ENCODE measurements at places on chromosomes 2 and 18.

DNA sequence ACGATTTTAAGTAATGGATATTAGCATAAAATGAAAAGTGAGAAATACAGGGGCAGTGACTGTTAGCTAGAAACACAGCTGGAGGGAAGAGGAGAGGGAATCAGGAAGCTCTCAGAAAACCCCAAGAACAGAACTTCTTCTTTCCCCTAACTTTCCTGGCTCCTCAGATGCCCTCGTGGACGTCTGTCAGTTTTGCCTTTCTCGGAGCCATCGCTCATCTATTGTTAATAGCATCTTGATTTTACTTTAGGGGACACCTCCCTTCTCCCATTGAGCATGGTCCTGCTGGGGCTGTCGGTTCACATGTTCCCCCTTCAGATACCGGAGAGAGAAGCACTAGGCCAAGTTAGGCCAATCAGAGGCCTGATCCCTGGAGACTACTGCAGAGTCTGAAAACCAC, 2.3 kb upstream of the PLEK start:
- DNase-seq, result no peak

DNA sequence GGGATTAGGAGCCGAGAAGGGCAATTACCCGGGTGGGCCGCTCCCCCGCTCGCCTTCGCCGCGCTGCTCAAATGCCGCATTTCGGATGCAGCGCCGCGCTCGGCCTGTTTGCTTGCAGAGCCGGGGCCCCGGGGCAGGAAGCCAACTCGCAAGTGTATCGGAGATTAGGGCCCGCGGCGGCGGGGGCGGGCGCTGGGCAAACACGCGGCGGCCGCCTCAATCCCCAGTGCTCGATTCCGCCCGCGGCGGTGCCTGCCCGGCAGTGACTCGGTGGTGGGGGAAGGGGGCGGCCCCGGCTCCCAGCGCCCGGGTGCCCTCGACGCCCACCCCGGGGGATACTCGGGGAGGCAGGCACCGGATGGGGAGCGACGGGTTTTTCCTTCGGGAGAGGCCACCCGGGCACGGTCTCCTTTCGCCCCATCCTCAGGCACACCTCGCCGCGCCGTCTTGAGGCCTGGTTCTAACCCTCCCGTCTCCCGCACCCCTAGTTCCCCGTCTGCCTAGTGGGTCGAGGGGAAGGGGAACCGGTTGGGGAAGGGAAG, 26.6 kb upstream of the NOTO start:
- DNase-seq, result peak; percentile 60

GRCh38 chr2:174666845-174667244, 69.2 kb upstream of the WIPF1 start:
- no peak for DNase-seq

GRCh38 chr2:144452989-144453336, 67.0 kb downstream of the ZEB2 start:
- no peak for DNase-seq

DNA sequence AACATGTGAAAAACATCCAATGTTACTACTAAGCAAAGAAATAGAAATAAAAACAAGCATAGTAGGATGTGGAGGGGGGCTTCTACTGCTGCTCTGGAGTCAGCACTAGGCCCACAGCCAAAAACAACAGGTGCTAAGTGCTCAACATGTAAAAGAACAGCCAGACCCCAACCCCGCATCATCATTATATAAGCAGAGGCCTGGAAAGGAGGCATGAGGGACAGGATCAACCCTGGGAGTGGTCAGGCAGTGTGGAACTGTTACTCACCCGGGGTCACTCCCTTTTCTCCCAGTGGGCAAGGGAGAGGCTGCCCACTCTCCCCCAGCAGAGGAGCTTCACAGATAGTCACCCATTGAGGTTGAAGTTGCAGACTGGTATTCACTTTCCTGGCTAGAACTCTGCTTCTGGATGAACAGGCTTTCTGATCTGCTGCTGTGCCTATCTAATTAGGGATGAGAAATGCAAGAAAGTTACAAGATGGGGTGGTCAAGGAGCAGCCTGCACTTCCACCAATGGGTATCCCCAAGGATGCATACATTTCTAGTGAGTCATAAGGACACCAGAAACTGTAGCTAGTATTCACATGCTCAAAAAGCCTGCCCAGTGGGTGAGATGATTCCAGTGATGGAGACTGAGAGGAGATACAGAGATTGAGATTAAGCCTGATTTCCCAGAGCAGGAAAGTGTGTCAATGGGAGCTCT, 480.1 kb upstream of the TCF4 start:
- DNase-seq, result no peak

DNA sequence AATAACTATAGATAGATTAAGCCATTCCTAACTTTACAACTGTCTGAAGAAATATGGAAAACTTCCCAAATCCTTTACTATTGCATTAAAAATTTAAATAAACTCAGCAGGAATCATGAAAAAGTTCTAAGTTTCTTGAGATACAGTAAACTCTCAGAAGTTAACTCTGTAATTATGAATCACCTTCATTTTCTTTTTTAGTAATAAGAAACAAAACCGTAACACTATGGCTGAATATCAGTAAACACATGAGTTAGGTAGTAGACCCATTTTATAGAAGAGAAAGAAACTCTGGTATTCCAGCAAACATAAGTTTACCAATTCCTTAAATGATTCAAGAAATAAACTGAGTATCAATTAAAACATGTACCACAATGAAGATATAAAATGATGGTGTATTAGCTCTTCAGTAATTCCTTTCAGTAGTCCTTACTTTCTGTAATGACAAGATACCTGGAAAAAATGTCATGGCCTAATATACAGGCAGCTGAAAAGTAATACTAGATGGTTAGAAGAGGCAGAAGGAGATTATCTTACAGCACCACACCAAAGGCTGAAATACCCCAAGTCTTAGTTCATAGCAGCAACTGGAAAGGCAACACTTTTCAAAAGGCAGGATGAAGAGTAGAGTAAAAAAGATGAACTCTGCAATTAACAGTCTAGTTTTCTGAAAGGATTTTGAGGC, 11.5 kb downstream of the TRIP12 start:
- no peak for DNase-seq

DNA sequence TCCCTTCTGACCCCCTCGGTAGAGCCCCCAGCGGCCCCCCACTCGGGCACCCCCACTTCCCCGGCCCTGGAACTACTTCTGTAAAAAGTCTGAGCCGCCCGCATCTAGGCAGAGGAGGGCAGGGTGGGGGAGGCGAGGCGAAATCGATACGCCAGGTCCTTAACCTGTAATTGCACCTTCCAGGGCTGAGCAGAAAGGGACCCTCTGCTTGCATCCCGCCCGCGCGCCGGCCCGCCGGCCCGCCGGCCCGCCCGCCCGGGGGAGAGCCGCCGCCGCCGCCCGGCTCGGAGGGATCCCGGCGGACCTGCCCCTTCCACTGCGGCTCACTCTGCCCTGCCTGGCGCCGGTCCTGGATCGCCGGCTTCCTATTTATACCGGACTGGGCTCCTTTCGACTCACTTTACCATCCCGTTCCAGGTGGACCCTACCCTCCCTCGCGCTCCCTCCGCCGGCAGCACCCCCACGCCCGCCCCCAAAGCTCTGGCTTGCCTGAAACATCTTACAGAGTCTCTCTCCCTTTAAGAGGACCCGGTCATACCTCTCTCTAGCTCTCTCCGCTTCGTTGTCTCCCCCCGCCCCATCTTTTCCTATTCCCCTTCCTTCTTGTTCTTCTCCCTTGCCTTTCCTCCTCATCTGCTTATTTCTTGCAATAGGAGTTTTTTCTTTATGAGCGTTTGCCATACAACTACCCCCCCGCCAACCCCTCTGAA, 797 bp downstream of the KLHL14 start:
- DNase-seq, result no peak

DNA sequence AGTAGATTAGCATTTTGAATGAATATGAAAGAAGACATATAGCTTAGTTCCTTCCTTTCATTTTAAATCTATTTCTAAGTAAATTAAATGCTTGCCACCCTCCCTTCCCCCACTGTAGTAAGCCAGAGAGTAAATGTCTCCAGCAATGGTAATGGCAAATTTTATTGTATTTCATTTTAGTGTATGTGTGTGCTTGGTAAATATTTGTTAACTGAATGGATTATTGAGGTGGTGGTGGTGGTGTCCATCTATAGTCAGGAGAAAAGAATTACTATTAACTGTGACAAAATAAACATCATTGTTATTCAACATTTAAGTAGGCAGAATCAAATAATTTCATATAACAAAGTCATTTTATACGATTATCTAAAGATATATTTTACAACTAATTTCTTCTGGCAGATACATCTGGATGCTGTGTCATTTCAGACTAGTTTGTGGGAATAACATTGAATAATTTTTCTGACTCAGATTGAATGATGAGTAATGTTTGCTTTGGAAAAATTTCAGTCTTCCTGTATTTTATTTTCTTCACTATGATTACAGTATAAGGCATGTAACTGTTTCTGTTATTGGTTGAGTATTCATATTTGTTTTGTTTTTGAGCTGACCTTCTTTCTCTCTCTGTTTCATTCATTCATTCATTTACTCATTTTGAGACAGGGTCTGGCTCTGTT, 18.3 kb downstream of the ASXL3 start:
- no peak for DNase-seq

DNA sequence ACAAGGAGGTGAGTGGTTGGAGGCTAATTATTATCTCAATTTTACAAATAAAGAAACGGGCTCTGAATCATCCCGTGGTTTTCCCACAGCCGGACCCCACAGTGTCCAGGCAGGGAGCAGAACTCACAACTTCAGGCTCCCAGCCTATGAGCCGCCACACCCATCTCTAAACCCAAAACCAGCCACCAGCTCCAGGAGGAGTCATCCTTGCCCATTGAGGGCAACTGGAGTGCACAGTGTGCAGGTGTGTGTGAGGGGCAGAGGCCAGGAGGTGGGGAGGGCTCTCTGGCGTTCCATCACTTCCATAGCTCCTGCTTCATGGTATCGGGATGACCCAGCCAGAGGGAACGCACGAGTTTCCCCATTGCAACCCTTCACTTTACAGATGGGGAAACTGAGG, 144.5 kb downstream of the CYP26B1 start:
- DNase-seq, result no peak

- no peak for DNase-seq
These were observed 56.8 kb upstream of the KIDINS220 start for GRCh38 chr2:8893978-8894820.

DNA sequence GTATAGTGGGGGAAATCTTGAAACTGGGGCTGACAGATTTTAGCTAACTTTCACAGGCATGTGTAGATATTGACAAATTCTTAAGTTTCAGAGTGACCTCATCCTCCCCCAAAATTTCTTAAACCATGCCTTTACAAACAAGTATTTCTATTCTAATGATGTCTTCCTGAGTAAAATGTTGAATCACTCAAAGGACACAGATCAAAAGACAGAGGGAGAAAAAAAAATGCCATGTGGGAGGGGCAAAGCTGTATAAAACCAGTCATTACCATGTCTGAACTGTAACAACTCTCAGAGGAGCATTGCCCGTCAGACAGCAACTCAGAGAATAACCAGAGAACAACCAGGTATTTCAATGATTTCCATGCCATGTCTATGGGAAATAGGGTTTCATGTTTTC, at the start of gene SERPINB2:
Gene SERPINB2, plus strand, starts transcription at position 282 of the 400 bp plus-strand sequence. CDS start 3,740 bp downstream, outside the sequence.
- no peak for DNase-seq

DNA sequence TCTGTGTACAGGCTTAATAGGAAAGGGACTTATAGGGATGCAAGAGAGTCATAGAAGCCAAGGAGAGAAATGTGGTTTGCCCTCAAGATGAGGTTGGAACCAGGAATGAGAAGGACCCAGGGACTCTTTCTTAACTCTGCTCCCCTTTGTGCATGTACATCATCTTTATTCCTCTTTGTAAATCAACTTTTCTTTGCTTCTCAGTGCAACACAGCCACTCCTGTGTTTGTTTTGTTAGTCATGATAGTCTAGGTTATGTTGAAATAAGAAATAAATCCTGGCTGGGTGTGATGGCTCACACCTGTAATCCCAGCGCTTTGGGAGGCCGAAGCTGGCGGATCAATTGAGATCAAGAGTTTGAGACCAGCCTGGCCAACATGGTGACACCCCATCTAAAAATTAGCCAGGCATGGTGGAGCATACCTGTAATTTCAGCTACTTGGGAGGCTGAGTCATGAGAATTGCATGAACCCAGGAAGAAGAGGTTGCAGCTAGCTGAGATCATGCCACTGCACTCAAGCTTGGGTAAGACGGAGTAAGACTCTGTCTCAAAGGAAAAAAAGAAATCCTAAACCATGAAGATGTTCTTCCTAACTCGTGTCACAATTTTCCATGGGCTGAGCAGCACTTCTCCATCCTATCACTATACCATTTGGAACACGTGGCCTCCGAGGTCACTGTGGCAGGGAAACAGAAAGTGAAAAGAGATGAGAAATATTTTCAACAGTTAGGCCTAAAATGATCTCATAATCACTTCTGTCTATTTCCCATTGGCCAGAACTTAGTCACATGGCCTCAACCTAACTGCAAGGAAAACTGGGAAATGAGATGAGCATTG, 73.0 kb upstream of the TMEM17 start:
- DNase-seq, result no peak

DNA sequence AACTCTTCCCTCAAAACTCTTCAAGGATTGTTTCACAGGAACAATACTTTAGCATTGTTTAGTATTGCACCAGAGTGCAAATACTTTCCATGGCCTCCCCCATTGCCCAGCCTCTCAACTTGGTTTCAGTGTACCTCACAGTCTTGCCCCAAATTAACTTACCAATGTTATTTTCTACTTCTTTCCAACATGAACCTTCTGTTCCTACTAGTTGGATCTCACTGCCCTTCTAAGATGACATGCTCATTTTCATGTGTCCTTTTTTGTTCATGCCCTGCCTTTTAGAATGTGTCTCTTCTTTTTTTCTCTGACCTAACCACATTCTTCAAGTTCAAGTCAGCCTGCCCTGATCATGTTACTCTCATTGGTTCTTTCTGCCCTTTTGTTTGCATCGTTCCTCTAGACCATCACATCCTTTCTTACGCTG, 4.1 kb downstream of the SPATS2L start:
- no peak for DNase-seq

DNA sequence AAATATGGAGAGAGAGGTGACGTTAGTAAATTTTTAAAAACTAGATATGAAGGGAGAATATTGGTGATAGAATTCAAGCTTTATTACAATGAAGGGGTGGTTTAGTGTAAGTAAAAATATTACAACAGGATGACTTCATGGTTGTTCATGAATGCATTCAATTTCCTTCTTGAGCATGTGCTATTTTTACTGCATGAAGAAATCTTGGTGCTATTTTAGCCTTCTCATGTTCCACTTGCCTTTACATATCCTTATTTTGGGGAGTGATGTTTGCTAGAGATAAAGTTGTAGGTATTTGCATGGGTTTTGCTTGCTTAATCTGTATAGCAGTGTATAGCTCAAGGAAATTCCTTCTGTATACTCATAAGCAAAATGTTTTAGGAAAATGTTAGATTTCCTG, 195.0 kb upstream of the MMADHC start:
- DNase-seq, result no peak

All from activated effector memory CD4-positive, alpha-beta T cell treated with Interleukin-2 at 50 U/mL for 16 hours (primary cell).